ENCODE measurements at places on chromosomes 1 and 21.

GRCh38 chr1:39678889-39679288 lies 7.0 kb upstream of the NT5C1A start:
- DNase-seq = no peak

DNA sequence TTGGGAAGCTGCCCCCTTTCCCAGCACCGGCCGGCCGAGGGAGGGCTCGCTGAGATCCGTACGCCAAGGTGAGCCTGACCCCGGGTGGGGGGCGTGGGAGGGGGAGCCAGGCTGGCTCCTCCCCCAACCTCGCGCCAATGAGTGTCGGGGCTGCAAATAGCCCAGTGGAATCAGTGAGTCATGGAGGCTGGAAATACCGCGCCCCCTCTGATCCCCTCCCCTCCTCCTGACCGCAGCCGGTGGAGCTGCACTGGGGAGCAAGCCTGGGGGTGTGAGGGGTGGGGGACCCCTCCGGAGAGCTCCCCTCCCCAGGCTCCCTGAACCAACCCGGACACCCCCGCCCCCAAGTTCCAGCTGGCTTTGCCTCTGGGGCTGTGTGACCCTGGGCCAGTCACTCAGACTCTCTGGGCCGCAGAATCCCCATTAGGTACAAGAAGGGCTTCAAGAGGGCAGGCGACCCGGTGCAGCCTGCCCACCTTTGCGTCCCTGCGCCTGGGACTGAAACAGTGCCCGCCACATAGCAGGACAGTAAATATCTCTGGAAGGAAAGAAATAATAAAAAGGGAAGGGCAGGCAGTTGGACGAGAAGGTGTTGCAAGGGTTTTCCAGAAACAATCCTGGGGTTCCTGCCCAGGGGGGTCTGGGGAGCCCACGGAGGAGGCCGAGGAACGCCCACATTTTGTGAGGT lies 4.5 kb downstream of the HSPB7 start:
- peak; percentile 25 for DNase-seq

GRCh38 chr1:116878804-116879477 lies 30.8 kb upstream of the PTGFRN start:
- no peak for DNase-seq

DNA sequence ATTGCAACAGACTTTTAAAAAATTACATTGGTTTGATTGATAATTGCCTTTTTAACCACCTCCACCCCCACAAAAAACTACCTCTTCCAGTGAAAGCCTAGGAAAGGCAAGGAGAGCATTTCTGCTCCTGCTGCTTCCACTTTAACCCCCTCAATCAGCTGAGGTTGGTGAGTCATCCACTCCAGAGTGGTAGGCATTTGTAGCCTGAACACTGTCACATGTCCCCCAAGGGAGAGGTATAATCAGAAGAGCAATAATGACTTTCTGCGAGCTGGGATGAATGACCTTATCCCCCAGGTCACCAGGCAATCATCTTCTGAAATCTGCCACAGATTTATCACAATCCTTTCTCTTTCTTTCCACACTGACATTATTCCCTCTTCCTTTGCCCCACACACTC lies 126.6 kb upstream of the CAMK1G start:
- no peak for DNase-seq

- DNase-seq = no peak
These were observed 1.2 kb downstream of the LRP8 start for GRCh38 chr1:53326598-53327181.

GRCh38 chr1:22104094-22104493 lies 38.8 kb downstream of the WNT4 start:
- no peak for DNase-seq

- no peak for DNase-seq
These were observed at the start of gene FAM43B for GRCh38 chr1:20551945-20552727. FAM43B (plus strand) TSS chr1:20552573; CDS start chr1:20552974, 401 bp downstream.

DNA sequence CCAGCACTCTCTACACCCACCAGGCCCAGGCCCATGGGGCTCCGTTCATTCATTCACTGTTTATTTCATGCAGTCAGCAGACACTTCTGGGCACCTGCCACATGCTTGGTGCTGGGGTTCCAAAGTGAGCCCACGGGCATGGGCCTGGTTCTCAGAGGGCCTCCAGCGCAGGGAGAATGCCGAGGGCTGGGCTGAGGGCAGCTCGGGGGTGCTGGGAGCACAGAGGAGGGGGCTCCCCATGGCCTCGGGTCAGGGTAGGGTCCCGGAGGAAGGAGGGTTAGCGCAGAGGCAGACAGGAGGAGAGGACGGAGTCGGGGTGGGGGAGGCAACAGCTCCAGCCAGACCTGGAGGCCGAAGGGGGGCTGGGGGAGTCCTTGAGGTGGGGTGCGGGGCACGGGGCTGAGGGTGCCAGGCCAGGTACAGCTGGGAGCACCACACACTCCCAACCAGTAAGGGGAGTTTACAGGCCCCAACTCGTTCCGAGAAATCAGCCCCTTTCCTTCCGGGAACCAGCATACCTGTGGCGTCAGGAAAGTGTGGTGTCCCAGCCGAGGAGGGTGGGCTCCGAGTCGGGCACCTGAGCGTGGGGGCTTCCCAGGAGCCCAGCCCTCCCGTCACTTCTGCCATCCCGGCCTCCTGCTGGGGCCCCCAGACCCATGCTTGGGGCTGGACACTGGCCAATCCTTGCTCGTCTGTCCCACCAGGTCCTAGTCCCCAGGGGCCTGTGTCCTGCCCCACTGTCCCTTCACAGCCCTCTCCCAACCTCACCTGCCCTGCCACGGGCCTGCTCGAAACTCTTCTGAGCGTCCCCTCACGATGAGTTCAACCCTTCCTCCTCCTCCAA lies 10.8 kb downstream of the ARHGEF16 start:
- no peak for DNase-seq

- DNase-seq = peak; percentile 36
These were observed 32.7 kb upstream of the ETV3 start for GRCh38 chr1:157170677-157171515.

DNA sequence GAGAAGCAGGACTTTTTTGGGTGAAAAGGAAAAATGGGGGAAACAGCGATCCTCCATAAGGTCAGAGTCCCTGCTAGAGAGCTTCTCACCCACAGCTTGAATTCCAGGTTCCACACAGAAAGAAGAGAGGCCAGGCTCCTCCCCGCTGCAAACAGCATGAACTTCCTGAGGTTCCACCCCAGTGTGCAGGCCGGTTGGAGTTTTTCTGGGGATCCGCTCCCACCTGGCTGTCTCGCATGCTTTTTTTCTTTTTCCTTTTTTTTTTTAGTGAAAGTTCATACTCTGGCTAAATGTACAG lies 595.1 kb upstream of the ZP4 start:
- no peak for DNase-seq

DNA sequence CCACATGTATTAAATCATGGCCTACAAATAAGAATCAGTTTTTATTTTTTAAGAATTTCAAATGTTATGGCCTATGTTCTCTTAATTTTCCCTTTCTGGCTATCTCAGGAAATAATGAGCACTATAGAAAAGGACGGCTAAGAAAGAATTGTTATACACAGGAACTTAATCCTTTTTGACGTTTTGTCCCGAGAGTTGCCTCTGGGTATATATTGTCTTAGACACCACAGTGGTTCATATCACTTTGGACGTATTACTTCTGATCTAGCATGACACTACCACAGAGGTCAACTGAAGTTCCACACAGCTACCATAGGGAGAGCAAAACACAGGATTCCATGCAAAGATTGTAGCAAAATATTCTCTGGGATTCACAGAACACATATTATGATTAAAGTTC lies 307.6 kb downstream of the VAV3 start:
- no peak for DNase-seq

DNA sequence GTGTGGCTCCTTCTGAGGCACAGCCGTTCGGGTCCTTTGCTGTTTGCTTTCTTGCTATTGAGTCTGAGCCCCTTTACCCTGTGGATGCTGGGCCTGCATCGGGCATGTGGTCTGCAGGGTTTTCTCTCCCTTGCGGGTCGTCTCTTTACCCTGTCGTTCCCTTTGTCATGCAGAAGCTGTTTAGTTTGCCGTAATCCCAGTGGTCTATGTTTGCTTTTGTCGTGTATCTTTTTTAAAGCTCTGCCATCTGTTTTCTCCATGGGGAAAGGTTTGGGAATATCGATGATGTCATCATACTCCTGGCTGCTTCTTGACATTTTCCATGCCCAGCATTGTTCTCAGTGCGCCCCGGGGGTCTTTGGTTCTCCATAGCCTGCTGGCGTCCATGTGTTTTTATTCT lies 68.2 kb downstream of the AGPAT3 start:
- DNase-seq = no peak

- no peak for DNase-seq
These were observed 108.8 kb downstream of the ADAMTS1 start for GRCh38 chr21:26736449-26736848.

DNA sequence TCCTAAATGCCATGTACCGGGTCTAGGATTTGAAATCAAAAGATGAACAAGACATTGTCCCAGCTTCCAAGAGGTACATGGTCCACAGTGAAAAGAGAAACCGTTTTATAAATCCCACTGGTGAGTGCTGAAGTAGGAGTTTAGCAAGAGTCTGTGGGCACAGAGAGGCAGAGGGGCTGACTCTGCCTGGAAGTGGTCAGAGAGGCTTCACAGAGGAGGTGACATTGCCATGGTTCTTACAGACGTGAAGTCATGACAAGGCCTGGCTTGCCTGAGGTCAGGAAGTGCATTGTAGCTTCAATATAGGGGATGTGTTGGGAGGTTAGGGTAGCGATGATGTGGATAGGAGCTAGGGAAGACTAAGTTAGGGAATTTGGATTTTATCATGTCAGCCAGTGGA lies 28.4 kb downstream of the MAPKAPK2 start:
- no peak for DNase-seq

- no peak for DNase-seq
These were observed 820.9 kb upstream of the ADGRL4 start for GRCh38 chr1:79827446-79827845.

DNA sequence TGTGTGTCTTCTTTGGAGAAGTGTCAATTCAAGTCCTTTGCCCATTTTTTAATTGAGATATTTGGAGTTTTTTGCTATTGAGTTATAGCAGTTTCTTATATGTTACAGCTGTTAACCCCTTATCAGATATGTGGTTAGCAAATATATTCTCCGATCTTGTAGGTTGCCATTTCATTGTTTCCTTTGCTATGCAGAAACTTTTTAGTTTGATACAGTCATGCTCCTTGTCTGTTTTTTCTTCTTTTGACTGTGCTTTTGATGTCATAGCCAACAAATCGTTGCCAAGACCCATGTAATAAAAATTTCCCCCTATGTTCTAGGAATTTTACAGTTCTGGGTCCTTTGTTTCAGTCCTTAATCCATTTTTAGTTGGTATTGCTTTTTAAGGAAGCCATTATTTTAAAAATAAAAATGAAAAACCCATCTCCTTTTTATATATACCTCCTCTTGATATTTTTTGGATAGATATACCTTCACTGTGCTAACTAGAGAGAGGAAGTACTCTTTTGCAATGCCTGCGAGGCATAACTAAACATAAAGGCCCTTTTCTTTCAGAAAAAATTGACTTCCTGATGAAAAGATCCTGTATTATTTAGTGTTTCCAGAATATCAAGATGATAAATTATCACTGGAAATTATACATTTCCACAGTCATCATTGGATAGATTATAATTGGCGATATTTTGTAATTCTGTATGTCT lies 127.8 kb downstream of the HS2ST1 start:
- DNase-seq = no peak

GRCh38 chr1:47682198-47682597 lies 244.4 kb downstream of the FOXD2 start:
- DNase-seq = no peak

- DNase-seq = peak; percentile 52
These were observed 681 bp upstream of the UBXN10 start for GRCh38 chr1:20184997-20185833.

DNA sequence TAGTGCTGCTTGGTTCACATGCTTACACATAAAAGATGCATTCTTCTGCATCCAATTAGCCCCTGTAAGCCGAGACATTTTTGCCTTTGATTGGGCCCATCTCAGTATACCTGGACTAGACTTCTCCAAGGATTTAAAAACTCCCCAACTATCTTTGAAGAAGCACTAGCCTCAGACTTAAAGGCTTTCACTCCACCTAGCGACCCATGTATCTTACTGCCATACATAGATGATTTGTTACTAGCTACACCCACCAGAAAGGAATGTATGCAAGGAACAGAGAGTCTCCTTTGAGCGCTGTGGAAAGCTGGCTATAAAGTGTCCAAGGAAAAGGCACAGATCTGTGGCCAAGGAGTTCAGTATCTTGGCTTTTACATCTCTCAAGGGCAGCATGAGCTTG lies 91.7 kb downstream of the LIPI start:
- no peak for DNase-seq

GRCh38 chr21:39661740-39662139 lies 49.0 kb downstream of the B3GALT5 start:
- DNase-seq = no peak

- DNase-seq = no peak
These were observed 63.4 kb downstream of the NPHP4 start for GRCh38 chr1:5928714-5929400.

DNA sequence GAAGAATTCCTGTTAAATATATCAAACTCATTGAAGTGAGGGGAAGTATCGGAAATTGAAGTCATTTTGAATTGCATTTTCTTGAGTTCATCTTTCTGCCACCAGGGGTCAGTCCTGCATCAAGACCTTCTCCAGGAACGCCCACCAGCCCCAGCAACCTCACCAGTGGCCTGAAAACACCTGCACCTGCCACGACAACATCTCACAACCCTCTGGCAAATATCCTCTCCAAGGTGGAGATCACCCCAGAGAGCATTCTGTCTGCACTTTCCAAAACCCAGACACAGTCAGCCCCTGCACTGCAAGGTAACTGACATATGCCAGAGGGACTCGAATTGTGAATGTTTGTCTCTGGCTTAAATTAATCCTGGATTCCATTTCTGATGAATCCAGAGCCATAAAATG lies 22.8 kb upstream of the TARS2 start:
- peak; percentile 48 for DNase-seq

GRCh38 chr1:29960876-29961275 lies 724.6 kb downstream of the PTPRU start:
- no peak for DNase-seq

DNA sequence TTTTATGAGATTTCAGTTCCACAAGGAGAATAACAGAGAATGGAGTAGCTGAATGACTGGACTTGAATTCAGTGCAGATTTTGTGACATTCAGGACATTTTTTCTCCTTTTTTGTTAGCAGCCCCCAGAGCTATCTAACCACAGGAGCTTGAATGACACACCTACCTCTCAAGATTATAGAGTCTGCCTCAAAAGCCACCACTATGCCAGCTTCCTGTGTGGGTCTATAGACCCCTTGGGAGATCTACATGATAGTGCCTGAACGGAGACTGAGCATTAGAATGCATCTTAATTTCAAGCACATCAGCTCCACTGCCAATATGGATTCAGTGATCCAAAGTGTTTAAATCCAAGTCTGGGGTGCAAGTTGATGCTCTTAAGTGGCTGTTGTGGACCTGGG lies 74.4 kb upstream of the ZNF648 start:
- DNase-seq = no peak
